ENCODE measurements at places on chromosomes 5 and 9.

- no peak for DNase-seq
Observed at GRCh38 chr5:77882670-77883257, 106.6 kb upstream of the TBCA start.

DNA sequence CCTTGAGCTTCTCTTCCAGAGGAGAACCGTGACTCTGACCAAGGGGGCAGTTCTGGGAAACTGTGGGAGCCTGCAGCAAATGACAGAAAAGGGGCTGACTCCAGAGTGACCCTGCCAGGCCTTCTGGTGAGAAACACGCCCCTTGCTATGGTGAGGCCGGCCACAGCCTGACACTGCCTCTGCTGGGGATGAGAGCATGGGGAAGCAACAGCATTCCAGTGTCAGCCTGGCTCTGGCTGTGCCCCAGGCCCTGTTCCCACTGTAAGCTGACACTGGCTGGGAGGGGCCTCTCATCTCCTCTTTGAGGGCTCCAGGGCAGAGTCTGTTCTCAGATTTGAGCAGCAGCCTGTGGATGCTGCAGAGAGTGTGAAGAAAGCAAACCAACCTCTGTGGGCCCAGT, 180.0 kb upstream of the IL12B start:
- DNase-seq: no peak

DNA sequence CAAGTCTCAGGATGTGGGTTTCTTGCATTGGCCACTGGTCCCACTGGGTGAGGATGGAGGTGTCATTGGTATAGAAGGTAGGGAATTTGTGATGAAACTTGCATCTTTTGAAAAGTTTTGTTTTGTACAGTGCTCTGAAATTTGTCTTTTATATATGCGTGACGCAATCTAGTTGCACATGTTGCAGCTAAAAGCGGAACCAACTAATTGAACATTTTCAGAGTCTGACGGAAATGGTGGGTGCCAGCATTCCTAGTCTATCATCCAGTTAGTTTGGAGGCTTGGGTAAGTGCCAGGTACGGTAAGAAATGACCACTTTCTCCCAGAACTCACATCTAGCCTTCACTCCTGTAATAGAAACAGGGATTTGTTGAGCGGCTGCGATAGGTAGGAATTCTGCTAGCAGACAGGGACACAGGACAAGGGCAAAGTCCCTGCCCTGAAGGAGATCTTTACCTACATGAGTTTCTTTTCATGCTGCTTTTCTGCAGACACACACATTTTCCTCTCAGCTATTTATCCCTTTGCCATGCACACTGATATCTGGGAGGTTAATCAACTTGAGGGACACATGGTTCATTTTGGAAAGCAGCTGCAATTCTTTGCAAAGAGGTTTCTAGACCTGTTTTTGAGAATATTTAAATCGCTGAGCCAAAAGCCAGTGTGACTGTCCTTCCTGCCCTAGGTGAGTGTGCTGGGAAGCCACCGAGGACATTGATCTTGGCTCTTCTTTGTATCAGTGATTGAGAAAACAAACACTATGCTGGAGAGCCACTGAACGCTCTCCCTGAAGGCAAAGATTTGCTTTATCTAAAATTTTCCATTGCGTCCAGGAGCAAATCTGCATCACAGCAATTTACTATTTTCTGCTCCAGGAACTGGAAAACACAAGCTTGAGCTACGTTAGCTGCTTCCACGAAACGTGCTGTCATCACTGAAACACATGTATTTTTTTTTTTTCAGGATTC, 89.7 kb downstream of the DAP start:
- no peak for DNase-seq

DNA sequence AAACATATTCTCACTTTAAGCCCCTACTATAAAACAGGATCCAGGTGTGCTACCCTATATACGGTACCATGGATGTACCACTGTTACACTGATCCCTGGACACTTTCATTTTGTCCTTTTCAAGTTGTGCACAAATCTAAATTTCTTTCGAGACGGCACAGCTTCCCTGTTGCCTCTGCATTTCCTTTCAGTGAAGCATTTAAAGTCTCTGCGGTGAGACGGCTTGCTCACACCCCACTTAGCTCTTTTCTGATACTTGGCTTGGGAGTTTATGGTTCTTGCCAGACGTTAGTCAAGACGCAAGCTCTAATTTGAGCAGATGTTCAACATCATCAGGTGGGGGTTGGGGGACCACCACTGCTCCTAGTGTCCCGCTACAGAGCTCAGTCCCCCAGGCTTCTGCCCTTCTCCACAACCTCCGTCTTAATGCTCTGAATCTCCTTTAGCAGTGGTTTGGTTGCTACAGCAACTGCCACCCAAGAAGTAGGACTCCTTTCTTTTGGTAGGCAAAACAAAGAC, 15.8 kb downstream of the F2RL2 start:
- DNase-seq: no peak
